ENCODE measurements at places on chromosomes 4 and X. TPM values are rescaled to one million over a fixed set of nuclear protein-coding genes. Genes with fewer than 3 reads are reported as not detected.

- no peak overlapping the region for H3K4me3 ChIP-seq
- no peak overlapping the region for H3K27ac ChIP-seq
- peaks cover 28% of the 10 kb centered on the region for H3K4me1 ChIP-seq
- DNase-seq: no peak
- H3K36me3 ChIP-seq: no peaks in the 10 kb centered on the region
Measured at GRCh38 chrX:39814391-39814790, 283.4 kb downstream of the BCOR start.

- no peak for DNase-seq
- H3K4me3 ChIP-seq: no peak overlapping the region
- no peaks in the 10 kb centered on the region for H3K27me3 ChIP-seq
- H3K36me3 ChIP-seq: peaks cover 5% of the 10 kb centered on the region
- H3K27ac ChIP-seq: no peak overlapping the region
- no peaks in the 10 kb centered on the region for H3K4me1 ChIP-seq
Measured at GRCh38 chrX:113790987-113791386, 792.9 kb upstream of the HTR2C start.

DNA sequence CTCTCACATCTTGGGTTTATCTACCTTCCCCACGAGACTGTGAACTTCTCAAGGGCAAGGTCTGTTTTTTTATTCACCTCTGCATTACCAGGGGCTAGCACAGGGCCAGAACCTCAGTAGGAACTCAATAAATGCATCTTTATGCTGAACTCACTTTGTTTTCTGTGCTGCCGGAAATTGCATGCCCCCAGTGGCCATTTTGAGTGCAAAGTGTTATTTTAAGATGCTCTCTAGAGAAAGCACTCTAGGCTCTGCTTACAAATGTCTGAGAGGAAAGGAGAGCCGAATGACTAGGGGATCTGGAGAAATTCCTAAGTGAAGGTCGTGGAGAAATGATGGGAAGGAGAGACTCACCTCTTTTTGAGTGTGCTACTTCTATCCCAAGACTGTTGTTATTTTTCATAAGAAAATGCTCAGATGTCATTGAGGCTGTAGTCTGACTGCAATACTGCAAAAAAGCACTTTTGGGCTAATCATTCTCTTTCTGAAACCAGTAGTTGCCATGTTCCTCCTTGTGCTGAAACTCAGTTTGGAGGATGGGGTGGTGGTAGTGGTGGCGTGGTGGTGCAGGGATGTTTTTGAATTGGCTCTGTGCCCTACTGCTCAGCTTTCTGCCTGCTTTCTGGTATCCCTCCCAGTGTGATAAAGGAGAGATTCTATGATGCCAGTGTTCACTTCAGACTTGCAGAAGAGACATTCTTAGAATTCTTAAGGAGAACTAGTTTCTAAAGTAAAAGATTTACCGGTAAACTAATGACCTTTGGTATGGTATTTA lies 41.3 kb downstream of the DOCK11 start:
- no peak for DNase-seq
- H3K4me1 ChIP-seq: no peaks in the 10 kb centered on the region
- no peak overlapping the region for H3K4me3 ChIP-seq
- H3K36me3 ChIP-seq: no peaks in the 10 kb centered on the region
- no peaks in the 10 kb centered on the region for H3K27me3 ChIP-seq

- DNase-seq: no peak
- peaks cover 5% of the 10 kb centered on the region for H3K4me1 ChIP-seq
Measured at GRCh38 chrX:794311-794710, 163.7 kb downstream of the SHOX start.

GRCh38 chrX:6890544-6891261 lies 256.8 kb upstream of the STS start:
- no peaks in the 10 kb centered on the region for H3K27me3 ChIP-seq
- DNase-seq: no peak
- H3K4me1 ChIP-seq: no peaks in the 10 kb centered on the region
- peaks cover 27% of the 10 kb centered on the region for H3K36me3 ChIP-seq
- H3K27ac ChIP-seq: no peak overlapping the region
- no peak overlapping the region for H3K4me3 ChIP-seq

DNA sequence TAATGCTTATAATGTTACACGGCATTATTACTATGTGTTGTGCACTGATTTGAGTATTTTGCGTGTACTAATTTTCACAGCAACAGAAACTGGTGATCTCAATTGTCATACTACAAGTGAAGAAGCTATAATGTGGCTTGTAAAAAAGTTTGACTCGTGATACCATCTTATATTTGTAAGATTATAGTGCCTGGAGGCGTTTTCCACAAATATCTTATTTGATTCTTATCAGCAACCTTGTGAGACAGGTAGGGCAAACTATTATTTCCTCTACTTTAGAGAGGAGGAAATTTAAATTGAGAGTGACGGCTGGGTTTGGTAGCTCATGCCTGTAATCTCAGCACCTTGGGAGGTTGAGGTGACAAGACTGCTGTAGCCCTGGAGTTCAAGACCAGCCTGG lies 4.5 kb downstream of the CUL4B start:
- no peaks in the 10 kb centered on the region for H3K27me3 ChIP-seq
- no peak for DNase-seq
- peaks cover 11% of the 10 kb centered on the region for H3K36me3 ChIP-seq

DNA sequence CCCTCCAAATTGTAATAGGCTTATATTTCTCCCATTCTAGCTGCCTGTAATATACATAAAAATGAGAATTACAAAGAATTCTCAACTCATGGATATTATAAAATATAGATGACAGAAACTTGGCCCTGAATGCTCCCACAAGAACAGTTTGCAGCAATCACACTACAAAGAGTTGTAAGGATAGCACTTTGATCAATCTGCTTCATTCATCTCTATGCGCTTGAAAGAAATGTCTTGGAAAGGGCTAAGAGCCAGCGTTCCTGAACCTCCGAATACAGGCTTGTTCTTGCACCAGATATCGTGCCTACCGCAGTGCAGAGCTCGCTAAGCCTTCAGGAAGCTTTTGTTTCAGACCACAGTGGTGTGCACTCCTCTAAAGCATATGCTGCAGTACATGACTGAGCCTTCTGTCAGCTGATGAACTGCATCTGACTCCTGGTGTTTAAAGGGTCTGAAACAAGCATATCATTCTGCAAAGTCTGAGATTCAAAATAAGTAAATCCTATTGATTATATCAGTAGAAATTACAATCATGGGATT lies 417.6 kb upstream of the ZFP42 start:
- no peaks in the 10 kb centered on the region for H3K36me3 ChIP-seq
- no peak overlapping the region for H3K27ac ChIP-seq
- no peak overlapping the region for H3K4me3 ChIP-seq
- H3K4me1 ChIP-seq: no peaks in the 10 kb centered on the region
- no peaks in the 10 kb centered on the region for H3K27me3 ChIP-seq

DNA sequence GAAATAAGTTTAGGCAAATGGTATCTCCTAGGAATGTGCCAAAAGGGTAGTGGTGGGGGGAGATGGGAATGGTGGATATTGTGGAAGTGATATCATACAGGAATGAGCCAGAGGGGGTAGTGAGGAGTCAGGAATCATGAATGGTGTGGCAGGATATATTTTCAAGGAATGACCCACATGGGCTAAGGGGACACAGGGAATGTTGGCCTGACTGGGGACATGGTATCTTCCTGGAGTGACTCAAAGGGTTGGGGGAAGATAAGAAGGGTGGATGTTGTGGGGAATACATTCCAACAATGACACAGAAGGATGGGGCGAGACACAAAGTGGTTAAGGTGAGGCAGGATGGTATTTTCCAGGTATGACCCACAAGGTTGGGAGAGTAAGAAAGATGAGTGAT lies 60.6 kb downstream of the MAOA start:
- peaks cover under 1% of the 10 kb centered on the region for H3K36me3 ChIP-seq
- no peak overlapping the region for H3K4me3 ChIP-seq
- H3K4me1 ChIP-seq: no peaks in the 10 kb centered on the region
- no peaks in the 10 kb centered on the region for H3K27me3 ChIP-seq
- H3K27ac ChIP-seq: no peak overlapping the region

DNA sequence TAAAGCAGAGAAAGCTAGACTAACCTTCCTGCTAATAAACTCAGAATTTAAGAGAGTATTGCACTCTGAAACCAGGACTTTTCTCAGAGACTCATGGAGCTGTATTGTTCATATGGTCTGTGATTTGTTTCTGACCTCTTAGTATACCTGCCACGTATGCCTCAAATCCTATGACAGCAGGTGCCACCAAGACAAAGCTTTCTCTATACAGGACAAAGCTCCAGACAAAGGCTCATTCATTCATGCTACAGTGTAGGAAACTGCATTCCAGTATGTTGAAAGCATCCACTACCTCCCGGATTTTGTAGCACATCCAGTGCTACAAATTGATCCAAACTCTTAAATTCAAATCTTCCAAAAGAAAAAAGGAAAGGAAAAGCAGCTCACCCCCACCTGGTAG lies 178.3 kb downstream of the CHIC2 start:
- no peak overlapping the region for H3K27ac ChIP-seq
- H3K4me1 ChIP-seq: no peaks in the 10 kb centered on the region
- H3K4me3 ChIP-seq: no peak overlapping the region

- H3K4me1 ChIP-seq: peaks cover 12% of the 10 kb centered on the region
- DNase-seq: no peak
- no peak overlapping the region for H3K27ac ChIP-seq
- no peaks in the 10 kb centered on the region for H3K27me3 ChIP-seq
Measured at GRCh38 chr4:1567808-1568581, 116.1 kb downstream of the FAM53A start.

GRCh38 chr4:101128473-101128872 lies 218.9 kb downstream of the PPP3CA start:
- no peak overlapping the region for H3K27ac ChIP-seq
- no peak overlapping the region for H3K4me3 ChIP-seq
- no peaks in the 10 kb centered on the region for H3K36me3 ChIP-seq
- H3K27me3 ChIP-seq: no peaks in the 10 kb centered on the region

KCNIP4 gene
- total RNA-seq: not detected

CRMP1 gene
- 73.1 TPM for total RNA-seq

RADX gene
- 1.6 TPM for total RNA-seq

TREX2 gene
- total RNA-seq: 1.3 TPM

RAB9B gene
- 0.15 TPM for total RNA-seq

RAB41 gene
- total RNA-seq: not detected

PAGE2B gene
- not detected for total RNA-seq

EOLA2 gene
- total RNA-seq: 38.9 TPM

NHSL2 gene
- total RNA-seq: 5.7 TPM

MAGEA2 gene
- total RNA-seq: 0.22 TPM

Data from H9 (cell line).